ENCODE measurements at places on chromosomes 1 and 21.

GRCh38 chr1:75134647-75135572 lies 722 bp downstream of the LHX8 start:
- no peak for DNase-seq

DNA sequence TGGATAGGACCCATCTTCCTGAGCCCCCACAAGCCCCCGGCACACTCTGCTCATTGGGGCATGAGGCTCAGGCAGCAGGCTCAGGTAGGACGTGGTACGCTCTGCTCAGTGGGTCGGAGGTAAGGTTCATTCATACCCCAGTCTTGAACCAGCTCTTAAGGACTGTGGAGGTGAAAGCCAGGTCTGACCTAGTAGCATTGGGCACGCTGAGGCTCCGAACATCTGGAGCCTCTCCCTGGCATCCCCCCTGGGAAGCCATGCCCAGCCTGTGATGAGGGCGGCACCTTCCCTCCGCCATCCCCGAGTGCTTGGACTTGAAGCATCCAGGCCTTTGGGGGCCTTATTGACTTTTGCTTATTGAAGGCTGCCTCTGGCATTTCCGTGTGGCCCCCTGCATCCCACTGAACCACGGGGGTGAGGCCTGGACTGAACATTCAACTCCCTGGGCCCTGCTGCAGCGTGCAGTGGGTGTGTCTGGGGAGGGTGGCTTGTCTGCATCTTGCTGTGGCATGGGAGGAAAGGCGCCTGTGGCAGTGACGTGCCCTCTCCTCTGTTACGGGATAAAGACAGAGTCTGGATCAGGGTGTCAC lies 50.0 kb downstream of the FAAP20 start:
- no peak for DNase-seq

GRCh38 chr1:158675563-158676323 lies 10.8 kb downstream of the SPTA1 start:
- peak; percentile 32 for DNase-seq

GRCh38 chr21:45110873-45111624 lies 36.7 kb downstream of the ADARB1 start:
- DNase-seq = peak; percentile 38

GRCh38 chr1:200977071-200977754 lies 46.3 kb downstream of the KIF21B start:
- no peak for DNase-seq

GRCh38 chr1:46940307-46940706 lies 969 bp downstream of the CYP4A11 start:
- no peak for DNase-seq

GRCh38 chr1:78277253-78277652 lies 213.5 kb upstream of the PTGFR start:
- DNase-seq = peak; percentile 37

DNA sequence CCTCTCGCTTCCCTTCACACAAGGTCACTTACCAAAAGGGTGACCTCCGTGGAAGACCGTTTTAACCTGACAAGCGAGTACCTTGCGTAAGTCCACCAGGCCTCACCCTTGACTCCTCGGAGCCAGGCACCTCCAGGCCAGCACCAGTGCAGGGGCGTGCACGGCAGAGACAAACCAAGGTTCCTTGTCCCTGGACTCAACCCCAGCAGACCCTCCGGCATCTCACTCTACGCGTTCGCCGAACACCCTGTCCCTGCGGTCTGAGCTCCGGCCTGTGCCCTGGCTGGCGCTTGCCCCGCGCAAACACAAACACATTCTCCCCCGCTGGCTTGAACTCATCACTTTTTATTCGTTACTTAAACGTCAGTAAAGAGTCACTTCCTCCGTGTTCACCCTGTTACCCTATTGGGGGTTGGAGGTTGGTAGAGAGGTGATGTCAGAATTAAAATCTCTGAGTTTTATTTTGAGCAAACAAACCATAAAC lies 4.5 kb downstream of the TBX15 start:
- DNase-seq = no peak

- peak; percentile 91 for DNase-seq
Measured at GRCh38 chr21:39088831-39089380, 94.3 kb downstream of the PSMG1 start.

- DNase-seq = no peak
Measured at GRCh38 chr1:220877377-220878095, 1.7 kb upstream of the HLX start.

DNA sequence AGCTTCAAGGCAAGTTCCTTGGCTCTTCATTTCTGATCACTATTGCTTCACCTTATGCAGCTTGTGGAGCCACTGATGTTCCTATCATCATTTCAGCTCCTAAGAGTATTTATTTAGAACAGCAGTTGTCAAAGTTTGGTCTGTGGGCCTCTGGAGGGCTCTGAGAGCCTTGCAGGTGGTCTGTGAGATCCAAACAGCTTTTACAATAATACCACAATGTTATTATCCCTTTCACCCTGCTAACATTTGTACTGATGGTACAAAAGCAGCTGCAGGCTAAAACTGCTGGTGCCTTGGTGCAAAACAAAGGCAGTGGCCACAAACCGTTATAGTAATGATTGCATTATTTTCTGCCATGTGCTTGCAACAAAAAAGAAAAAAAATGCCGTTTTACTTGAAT lies 33.8 kb downstream of the PATJ start:
- no peak for DNase-seq

GRCh38 chr1:182227864-182228547 lies 163.6 kb downstream of the GLUL start:
- DNase-seq = peak; percentile 44

DNA sequence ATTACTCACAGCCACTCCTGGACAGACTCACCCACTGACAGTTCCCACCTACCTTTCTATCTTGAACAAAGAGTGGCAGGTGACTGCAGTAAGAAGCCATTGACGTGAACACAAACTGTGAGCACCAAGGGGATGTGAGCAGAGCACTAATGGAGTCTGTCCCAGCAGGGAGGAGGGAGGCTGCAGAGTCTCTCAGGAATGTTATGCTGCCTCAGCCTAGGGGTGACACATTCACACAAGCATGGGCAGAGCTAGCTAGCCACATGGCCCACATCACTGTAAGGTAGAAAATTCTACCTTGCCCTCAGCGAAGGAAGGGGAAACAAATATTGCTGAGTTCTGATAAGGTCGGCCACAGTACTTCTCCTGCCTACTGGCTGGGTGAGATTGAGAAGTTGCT lies 56.8 kb upstream of the PTGFRN start:
- DNase-seq = peak; percentile 78

DNA sequence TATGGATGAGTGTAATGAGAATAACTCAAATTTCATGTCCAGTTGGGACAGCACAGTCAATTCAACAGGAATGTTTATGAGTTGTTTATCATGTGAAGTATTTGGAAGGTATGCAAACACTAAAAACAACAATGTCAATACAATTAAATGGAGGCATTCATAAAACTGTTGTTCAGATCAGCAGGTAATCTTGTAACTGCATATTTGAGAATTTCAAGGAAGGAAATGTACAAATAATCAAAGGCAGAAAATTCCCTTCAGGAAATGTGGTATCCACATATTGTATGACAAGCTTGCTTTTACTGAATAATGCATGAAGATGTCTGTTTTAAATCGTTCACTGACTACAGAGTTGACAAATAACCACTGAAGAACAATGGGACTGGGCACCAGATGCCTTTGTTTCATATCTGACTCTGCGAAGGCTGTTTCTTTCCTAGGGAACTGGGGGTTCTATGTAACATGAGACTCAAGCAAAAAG lies 198.3 kb downstream of the LTN1 start:
- no peak for DNase-seq

- DNase-seq = peak; percentile 93
Measured at GRCh38 chr1:221294242-221294641, 415.0 kb downstream of the HLX start.

DNA sequence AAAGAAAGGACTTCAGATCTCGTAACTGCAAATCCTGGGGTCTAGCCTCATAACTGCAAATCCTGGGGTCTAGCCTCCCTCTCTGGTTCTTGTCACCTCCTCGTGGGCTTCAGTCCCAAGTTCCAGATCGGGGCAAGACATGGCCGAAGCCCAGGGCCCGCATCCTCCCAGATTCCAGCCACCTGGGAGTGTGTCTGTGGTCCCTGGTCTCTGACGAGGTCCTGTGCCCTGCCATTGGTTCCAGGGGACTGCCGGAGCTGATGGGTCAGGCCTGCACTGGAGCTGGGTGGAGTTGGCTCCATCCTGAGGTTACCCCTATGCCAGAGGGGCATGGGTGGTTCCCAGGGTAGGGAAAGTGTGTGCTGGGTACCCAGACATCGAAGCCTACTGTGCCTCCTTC lies 17.7 kb upstream of the C1orf174 start:
- no peak for DNase-seq

DNA sequence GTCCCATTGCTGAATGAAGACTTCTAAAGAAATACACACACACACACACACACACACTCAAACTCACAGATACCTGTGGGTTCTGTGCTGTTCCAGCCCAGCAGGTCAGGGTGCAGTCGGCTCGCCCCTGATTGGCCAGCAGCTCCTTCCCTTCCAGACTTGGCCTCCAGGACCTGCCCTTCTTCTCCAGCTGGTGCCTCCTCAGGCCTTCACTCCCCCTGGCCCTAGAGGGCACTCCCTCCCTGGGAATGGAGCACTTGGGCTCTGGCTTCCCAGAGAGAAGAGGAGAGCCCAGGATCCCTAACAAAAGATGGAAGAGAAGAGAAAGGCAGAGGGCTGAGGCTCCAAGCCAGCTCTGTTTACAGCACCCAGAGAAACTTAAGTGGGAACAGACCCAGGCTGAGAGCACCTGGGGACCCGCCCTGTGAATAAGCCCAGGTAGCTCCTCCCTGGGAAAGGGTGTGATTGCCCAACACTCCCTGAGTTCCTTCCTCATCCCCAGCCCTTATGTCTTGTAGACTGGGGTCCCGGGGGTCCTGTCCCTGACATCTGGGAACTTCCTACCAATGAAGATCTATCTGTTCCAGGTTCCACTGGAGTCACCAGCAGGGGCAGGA lies at the start of gene PGLYRP3:
Gene PGLYRP3, minus strand, starts transcription at position 383 of the 617 bp plus-strand sequence. CDS start 2,287 bp downstream, outside the sequence.
- peak; percentile 74 for DNase-seq

Data from epithelial cell of esophagus (primary cell).